Spleen (tissue), 13 donors: ENCODE measurements at places on chromosomes 7 and 10. TPM values are rescaled to one million over a fixed set of nuclear protein-coding genes. Genes with fewer than 3 reads are reported as not detected.

- no peak for DNase-seq
Measured at GRCh38 chr10:129345763-129346162, 121.3 kb upstream of the MGMT start.

Gene PAPOLB
- not detected for total RNA-seq

DNA sequence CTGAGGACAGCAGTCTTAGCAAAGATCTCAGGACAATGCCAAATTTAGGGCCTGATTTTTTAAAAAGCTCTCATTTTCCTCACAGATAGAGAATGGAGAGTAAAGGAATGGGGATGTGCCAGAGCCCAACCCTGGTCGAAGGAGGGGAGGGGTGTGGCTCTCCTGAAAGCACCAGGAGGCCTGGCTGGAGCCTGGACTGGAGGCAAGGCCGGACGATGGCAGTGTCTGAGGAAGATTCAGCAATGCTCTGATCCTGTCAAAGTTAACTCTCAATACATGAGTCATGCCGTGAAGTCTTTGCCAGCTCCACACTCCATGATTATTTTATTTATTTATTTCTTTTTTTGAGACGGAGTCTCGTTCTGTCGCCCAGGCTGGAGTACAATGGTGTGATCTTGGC lies 108.3 kb downstream of the UPF2 start:
- no peak for DNase-seq

- DNase-seq: no peak
Measured at GRCh38 chr7:111987886-111988285, 218.3 kb downstream of the DOCK4 start.

DNA sequence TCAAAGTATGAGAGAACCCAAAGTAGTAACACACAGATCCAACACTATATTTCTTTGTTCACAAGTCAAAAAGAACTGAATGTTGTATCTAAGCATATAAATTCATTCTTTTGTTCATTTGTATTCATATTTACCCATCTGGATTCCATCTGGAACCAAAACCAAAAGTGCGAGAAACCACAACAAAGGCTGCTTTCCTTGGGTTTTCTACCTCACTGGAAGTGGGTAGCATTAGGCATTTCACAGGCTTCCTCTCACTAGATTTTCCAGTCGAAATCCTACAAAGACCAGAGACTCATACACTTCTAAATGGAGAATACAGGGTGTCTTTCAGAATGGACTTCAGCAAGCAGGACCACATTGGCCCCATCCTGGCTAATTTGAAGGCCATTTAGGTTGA lies 109.8 kb upstream of the WNT16 start:
- no peak for DNase-seq

GRCh38 chr7:3559278-3559677 lies 258.2 kb downstream of the SDK1 start:
- DNase-seq: no peak

DNA sequence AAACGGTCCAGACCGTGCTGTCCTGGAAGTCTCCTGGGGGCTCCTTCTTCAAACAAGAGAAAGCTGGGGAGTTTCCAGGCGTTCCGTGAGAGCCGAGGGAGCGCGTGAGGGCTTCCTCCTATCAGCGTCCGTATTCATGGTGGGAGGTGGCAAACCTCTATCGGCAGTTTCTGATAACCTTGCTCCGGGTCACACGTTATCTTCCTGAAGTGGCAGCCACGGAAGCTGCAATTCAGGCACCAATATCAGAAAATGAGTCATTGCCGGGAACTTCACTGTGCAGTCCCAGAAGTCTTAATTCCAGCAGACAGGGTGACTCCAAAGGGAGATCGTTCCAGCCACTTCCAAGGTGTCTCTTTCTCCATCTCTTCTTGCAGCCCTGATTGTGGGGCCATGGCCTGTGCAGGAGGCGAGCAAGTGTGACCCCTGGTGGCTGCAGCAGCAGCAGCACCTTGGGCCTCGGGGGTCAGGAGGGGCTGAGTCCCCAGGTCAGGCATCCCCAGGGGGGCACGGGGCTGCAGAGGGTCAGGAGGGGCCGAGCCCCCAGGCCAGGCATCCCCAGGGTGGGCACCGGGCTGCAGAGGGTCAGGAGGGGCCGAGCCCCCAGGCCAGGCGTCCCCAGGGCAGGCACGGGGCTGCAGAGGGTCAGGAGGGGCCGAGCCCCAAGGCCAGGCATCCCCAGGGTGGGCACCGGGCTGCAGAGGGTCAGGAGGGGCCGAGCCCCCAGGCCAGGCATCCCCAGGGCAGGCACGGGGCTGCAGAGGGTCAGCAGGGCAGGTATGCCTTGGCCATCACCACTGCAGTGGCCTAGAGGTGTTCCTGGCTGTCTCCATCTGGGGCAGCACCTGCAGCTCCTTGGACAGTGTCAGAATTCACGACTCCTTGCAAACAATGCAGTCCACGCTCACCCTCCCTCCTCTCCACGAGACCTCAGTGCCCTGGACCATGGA lies 538.7 kb downstream of the DNAJB6 start:
- DNase-seq: peak; percentile 81

DNA sequence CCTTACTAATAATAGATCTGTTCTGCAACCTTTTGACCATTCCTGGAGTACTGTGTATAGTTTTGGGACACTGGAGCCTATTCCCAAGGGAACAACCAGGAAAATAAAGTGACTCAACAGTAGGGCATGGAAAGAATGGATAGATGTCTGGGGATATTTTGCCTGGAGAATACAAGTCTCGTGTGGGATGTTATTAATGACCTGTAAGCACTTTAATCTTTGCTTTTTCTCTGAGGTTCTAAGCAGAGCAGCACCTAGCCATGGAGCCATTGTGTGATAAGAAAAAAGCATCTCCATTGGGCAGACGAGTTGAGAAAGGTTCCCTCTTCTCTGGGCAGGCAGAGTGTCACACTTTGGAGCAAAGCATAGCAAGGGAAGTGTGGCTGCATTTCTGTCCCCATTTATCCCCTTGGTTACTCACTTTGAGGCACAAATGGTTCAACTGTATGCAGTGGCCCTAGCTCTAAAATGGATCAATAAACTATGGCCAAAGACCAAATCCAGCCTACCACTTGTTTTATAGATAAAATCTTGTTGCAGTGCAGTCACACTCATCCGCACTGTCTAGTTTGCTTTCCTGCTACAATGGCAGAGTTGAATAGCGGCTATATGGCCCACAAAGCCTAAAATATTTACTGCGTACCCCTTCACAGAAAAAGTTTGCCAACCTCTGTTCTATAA lies 21.0 kb upstream of the CCDC71L start:
- DNase-seq: no peak

DNA sequence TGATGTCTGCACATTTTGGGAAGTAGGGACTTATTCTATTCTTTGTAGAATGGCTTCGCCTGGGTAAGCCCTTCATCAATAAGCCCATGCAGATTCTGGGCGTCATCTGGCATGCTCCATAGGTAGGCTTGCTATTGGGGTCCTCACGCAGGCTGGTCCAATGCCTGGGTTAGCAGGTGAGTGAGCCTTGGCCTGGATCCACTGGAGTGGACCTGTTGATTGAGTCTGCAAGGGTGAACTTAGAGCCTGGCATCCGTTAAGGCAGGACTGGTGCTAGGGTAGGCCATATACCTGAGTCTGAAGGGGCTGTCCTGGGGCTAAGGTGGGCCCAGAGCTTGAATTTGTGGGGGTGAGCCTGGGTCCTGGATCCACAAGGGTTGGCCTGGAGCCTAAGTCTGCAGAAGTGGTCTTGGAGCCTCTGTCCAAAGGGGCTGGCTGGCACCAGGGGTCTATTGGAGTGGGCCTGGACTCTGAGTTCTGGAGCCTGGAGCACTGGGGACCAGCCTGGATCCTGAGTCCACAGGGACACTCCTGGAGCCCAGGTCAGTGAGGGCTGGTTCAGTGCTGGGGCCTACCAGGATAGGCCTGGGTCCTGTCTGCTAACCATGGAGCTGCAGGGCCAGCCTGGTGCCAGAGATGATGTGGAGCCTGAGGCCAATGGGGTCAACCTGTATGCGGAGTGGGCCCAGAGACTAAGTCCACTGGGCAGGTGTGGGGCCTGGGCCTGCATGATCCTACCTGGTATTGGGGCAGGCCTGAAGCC lies 297.7 kb downstream of the PTPRN2 start:
- DNase-seq: no peak

DNA sequence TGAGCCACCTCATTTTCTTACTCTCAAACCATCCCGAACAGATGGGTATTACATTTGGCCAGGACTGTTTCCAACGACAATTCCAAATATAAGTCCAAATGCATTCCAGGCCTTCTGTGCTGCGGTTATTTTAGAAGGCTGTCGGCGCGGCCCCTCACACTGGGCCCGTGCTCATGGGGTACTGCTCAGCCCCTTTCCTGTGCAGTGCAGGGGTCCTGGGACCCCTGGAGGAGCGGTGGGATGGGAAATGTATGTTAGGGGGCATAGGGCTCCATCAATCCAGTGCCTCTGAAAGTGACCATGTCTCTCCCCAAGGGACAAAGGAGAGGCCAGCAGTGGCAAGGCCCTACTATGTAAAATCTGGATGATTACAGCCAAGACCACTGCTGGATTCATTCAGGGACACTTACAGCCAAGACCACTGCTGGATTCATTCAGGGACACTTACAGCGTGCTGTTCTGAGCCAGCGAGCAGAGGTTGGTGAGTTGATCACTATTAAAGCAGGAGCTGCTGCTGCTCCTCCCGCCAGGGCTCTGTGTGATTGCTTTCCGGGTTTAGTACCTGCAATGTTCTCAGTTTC lies 66.3 kb downstream of the CHST15 start:
- DNase-seq: peak; percentile 25

Gene SEMA3E
- not detected for total RNA-seq

GRCh38 chr10:125064681-125065492 lies 95.5 kb downstream of the CTBP2 start:
- DNase-seq: no peak

Gene CCDC3
- total RNA-seq: 36.9 TPM

Gene TAC1
- 111 TPM for total RNA-seq

Gene TMEM270
- total RNA-seq: not detected

- DNase-seq: no peak
Measured at GRCh38 chr7:144437370-144438191, 34.1 kb upstream of the NOBOX start.

DNA sequence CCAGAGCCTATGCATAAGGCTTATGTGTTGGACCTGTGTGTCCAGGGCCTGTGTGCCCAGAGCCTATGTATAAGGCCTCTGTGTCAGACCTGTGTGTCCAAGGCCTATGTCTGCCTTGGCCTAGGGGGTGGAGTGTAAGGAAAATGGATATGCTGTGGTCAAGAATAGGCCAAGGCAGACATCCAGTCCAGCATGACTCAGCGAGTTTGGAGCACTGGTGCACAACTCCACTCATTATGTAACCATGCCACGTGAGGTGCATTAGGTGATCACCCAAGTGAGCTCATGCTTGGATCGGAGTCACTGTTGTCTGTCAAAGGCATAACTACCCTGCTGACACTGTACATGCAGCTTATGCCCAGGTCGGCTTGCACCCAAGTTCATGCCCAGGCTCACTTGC lies 238.9 kb downstream of the CACNA2D1 start:
- DNase-seq: no peak

DNA sequence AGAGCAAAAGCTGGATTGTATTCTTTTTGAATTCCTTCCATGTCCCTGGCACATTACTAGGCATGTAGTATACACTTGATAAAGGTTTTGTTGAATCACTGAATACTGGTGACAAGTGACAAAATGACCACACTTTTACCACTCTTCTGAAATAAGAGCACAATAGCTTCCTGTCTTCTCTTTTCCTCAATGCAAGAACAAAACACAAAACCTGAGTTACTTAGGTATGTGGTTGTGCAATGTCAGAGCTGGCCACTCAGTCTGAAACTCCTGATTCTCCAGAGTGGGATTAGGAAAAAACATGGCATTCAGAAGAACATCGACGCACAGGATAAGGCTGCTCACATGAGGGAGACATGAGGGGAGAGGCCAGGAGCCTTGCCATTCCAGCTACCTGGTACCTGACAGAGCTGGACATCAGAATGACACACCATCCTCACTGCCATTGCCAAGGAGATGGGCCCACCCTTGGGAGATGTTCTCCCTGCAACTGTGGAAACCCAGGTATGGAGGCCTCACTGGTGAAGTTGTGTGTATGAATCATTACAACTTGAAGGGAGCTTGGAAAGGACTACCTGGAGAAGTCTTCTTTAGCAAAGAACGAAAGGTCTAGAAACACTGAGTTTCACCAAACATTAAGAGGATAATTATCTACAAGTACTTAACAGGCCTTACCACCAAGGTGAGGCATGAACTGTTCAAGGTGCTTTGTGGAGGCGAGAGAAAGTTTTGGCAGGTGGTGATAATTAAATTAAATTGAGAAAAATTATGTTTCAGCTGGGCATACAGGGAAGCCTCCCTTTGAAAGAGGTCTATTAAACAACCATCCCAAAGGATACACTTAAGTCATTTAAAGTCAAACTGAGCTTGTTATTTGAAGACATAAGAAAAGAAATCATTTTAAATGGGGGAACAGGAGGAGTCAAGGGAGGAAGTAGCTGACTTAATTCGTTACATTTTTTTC lies 246.5 kb upstream of the AOAH start:
- DNase-seq: no peak

GRCh38 chr7:151080522-151081169 lies at the start of gene FASTK:
TSS of gene FASTK (minus strand) at chr7:151080809. CDS start at chr7:151080766, 43 bp downstream.
- peak; percentile 99 for DNase-seq

Gene GIMAP8
- 54.8 TPM for total RNA-seq

GRCh38 chr7:52961084-52961483 lies 74.3 kb upstream of the POM121L12 start:
- no peak for DNase-seq

DNA sequence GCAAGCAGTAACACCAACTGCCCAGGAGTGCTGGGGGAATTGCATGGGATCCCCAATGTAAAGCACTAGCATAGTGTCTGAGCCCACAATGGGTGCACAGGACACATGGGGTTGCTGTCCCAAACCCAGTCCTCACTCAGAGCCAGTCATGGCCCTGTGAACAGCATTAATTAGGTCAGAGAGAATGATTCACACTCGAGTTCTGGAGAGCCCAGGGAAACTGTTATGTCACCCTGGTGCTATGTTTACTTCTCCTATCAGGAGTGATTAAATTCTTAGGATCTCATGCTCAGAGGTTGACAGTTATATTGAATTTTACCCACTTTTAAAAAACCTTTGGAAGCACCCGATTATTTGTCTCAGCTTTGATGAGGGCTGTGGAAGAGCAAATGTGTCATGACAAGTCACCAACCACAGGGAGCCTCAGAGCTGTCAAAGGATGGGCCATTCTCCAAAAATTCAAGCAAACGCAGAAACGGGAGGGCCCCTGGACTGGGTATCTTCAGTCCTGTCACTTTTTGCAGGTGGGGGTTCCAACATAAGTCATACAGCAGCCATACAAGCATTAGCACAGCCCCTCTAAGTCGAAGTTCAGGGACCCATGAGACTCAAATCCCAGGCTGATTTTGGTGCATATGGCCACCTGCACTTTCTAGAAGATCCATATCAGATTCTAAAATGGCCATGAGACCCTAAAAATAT lies 1.3 kb upstream of the RASSF4 start:
- DNase-seq: peak; percentile 25

GRCh38 chr7:112010109-112010508 lies 196.1 kb downstream of the DOCK4 start:
- DNase-seq: no peak

Gene CPEB3
- total RNA-seq: 10.1 TPM

GRCh38 chr7:104160375-104160774 lies 47.4 kb downstream of the ORC5 start:
- no peak for DNase-seq

Gene CFAP58
- 0.47 TPM for total RNA-seq
